ENCODE measurements at places on chromosomes 1 and 21.

DNA sequence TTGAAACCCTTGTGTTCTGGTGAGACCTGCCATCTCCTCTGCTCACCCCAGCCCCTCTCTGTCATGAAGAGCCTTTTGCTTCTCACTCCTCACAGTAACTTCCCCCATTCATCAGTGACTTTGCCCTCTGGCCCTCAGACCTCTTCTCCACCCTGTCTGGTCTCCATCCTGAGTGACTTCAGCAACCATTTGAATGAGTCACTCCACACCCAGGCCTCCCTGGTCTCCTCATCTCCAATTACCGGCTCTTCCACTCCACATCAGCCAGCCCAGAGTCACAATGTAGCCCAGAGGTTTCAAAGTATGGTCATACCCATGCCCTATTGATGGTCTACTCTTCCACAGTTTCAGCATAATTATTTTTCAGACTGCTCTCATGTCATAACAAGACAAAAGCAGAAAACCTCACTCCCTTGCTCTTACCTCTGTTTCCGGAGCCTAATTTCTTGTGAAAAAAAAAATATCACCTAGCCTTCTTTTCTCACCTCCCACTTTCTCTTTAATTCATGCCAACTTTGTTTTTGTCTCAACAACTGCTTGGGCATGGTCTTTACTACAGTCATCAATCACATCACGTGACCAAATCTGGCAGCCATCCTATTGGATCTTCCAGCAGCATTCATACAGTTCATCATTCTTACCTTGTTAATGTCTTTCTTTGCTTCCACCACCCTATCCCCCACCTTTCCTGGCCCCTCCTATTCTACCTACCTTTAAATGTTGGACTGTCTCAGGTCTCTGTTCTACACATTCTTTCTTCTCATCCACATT, 35.6 kb upstream of the NEK7 start:
- no peak for DNase-seq

- DNase-seq, result no peak
Observed at GRCh38 chr1:36573445-36573844, 90.7 kb upstream of the CSF3R start.

DNA sequence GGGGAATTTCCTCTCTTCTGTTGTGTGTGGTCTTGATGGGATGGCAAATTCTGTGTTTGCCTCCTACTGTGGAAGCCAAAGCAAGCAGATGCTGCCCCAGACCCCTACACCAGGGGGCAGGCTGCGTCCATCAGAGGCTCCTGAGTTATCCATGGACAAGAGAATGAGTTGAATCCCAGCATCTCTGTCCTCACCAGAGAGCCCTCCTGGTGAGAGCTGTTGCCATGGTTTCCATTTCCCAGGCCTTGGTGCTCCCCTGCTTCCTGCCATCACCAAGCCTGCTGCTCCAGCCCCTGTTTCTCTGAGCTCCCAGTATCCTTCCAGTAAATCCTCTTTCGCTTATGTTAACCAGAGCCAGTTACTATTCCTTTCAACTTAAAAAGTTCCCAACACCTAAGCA, 20.4 kb upstream of the GNG12 start:
- peak; percentile 95 for DNase-seq

DNA sequence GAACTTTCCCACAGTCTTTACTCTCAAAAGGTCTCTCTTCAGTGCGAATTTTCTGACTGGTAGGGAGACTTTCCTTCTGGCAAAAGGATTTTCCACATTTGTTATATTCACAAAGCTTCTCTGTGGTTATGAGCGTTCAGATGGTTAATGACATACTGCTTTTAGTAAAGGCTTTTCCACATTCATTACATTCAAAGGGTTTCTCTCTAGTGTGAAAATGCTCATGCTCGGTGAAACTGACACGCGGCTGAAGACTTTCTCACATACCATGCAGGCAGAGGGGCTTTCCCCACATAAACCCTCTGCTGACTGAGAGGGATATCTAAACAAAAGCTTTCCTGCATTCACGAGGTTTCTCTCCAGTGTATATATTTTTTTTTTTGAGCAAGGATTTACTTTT, 9.9 kb upstream of the KLF18 start:
- DNase-seq, result no peak

GRCh38 chr1:68908316-68908715, 411.4 kb upstream of the DEPDC1 start:
- DNase-seq, result peak; percentile 23

DNA sequence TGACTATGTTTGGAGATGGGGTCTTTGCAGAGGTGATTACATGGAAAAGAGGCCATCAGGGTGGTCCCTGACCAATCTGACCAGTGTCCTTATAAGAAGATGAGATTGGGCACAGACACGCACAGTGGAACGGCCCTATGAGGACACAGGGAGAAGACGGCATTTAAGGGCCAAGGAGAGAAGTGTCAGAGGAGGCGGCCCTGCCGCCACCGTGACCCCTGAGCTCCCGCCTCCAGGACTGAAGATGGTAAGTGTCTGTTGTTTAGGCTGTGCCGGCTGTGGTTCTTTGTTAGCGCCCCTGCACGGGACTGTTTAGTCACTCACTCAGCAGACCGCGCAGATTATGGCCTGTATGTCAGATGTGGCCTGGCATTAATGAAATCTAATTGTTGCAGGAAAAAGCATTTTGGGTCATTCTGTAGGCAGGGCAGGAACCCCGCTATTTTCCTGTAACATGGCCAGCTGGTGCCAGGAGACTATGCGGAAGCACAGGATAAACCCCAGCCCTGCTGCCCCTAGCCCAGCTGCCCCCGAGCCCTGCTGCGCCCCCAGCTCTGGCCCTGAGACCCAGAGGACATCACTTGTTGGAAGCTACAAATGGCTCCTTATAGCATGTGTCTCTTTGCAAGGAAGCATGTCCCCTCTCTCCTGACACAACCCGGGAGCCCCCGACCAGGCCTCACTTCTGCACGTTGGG, 53.7 kb upstream of the RIPK4 start:
- DNase-seq, result no peak

DNA sequence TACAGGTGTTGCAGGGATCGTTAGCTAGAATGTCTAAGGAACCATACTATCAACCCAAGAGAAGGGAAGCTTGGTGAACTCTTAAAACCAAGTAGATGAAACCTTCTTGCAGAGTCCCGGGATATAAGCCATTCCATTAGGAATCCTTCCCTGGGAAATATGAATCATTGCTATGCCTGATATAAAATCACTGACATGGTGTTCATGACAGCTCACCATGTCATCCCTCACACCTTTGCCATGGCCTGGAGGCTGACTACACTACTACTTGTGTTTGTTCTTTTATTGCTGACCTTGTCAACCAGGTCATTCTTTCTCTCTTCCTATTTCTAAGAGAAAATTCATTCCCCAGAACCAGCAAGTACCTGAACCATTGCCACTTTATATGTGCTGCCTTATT, 12.1 kb downstream of the ST6GALNAC3 start:
- no peak for DNase-seq

DNA sequence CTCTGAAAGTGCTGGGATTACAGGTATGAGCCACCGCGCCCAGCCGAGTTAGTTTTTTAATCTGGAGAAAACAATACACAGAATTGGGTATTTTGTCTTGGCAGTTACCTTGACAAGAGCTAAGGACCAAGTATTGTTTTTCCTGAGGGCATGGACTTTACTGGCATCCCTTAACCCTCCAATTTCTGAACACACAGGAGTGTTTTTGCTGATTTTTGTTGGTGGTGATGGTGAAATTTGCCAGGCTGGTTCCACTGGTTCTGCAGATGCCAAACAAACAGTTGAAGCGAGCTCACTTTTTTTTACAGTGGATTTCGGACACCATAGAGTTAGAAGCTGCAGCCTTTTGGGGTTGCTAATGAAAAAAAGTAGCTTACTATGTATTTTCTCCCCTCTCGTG, 37.2 kb upstream of the SH3D21 start:
- no peak for DNase-seq
